Stimulated activated CD4-positive, alpha-beta T cell treated with anti-CD3 and anti-CD28 coated beads, TNF-alpha, amount 100 ng/mL, for 1 hour (primary cell): ENCODE measurements at places on chromosomes 5 and 9.
A peak's percentile ranks its signal among the peaks of the same experiment; 100 is the strongest.

DNA sequence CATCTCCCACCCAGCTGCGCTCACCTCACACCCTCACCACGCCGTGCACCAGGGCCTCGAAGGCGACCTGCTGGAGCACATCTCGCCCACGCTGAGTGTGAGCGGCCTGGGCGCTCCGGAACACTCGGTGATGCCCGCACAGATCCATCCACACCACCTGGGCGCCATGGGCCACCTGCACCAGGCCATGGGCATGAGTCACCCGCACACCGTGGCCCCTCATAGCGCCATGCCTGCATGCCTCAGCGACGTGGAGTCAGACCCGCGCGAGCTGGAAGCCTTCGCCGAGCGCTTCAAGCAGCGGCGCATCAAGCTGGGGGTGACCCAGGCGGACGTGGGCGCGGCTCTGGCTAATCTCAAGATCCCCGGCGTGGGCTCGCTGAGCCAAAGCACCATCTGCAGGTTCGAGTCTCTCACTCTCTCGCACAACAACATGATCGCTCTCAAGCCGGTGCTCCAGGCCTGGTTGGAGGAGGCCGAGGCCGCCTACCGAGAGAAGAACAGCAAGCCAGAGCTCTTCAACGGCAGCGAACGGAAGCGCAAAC, 1.1 kb downstream of the POU4F3 start:
- no peak for DNase-seq

DNA sequence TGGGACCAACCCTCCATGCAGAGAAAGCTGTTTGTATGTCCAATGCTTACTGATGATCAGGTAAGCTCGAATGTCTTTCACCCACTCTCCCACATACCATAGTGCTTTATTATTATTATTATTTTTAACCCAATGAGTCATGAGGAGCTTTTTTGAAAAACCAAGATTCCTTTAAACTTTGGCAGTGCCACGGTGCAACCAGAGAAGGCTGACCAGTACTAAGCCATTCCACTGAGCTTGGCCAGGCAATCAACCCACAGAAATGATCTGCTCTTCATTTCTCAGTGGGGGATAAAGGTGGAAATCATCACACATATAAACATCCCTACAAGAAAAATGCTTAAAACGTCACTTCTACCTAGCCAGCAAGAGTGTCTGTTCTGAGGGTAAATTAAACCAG, 35.5 kb downstream of the JAKMIP2 start:
- DNase-seq: no peak

DNA sequence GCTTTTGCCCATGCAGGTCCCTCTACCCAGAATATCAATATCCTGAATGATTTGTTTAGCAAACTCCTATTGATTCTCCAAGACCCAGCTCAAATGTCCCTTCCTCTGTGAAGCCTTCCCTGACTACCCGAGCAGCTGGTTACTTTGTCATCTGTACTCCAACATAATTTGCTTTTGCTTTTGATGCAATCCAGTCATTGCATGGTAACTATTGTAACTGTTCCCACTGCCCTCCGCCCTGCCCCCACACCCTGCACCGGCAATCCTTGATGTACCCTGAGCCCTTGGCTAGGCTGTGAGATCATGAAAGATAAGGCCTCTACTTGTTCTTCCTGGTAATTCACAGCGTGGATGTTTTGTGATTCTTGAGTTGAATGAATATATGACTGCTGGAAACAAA, 119.9 kb upstream of the BOD1 start:
- DNase-seq: no peak

- no peak for DNase-seq
Measured at GRCh38 chr5:143350751-143351602, 52.5 kb downstream of the NR3C1 start.

GRCh38 chr9:130325921-130326320, 60.4 kb downstream of the HMCN2 start:
- no peak for DNase-seq

- no peak for DNase-seq
Measured at GRCh38 chr5:81393430-81393782, 528 bp downstream of the ACOT12 start.

DNA sequence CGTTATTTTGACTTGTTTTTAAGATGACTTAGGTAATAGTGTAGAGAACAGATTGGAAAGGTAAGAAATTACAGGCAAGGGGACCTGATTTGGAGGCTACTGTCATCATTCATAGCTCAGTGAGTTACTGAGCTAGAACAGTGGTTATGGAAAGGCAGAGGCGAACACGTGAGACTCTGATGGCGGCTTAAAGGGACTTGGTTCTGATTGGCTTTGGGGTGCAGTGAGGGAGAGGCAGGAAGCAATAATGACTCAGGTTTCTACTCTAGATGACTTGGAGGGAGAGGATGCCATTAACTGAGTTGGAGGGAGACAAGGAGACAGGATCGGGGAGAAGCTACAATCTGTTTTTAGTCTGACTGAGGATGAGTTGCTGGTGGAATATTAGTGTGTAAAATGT, 3.0 kb downstream of the F2RL2 start:
- no peak for DNase-seq

GRCh38 chr5:178057839-178058238, 55.5 kb upstream of the N4BP3 start:
- DNase-seq: no peak

DNA sequence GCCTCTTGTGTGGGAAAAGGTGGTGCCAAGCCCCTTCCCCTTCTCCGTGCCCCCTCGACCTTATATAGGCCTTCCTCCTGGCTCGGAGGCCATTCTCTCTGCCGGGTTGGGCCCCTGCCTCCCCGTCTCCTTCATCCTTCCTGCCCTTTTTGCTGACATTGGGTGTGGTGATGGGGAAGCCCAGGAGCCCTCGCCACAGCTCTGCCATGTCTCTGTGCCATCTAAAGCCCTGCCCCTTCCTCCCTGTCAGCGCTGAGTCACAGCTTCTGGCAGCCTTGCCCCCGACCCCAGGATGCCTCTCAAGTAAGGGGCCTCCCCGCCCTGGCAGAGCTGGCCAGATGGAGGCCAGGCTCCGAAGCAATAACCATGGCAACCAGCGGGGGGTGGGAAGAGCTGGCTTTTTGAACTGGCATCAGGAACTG, 30.4 kb downstream of the JADE2 start:
- DNase-seq: peak; percentile 53

DNA sequence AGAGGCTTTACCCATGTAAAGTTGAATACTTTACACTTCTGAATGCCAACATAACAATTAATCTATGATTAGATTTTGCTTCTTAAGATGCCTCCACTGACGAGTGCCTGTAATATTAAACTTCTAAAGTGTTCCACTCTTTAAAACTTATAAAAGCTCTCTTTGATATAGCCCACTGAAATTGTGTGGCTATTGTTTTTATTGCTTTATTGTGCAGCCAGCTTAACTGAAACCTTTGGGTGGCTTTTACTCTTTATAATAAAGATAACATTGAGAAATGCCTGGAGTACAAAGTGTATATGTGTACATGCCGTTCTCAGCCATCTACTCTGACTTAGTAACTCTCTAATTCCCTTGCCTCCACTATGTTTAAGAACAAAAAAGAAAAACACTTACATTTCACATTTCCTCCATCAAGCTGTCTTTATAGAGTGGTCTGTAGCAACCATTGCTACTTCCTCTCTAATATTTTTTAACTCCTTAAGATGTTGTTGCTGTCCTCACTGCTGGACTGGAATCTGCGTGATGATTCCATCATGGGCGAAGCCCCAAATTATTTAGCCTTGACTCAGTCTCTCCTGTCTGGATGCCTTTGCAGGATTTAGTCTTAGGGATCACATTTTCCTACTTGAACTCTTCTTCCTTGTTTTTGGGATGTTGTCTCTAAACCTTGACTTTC, 9.1 kb downstream of the PIK3R1 start:
- DNase-seq: no peak

- no peak for DNase-seq
Measured at GRCh38 chr9:116087246-116087645, 66.3 kb upstream of the PAPPA start.

GRCh38 chr5:72445969-72446368, 61.2 kb downstream of the ZNF366 start:
- no peak for DNase-seq

- DNase-seq: no peak
Measured at GRCh38 chr9:6634444-6634843, 11.1 kb downstream of the GLDC start.

- peak; percentile 37 for DNase-seq
Measured at GRCh38 chr9:92963831-92964606, 16.7 kb downstream of the FGD3 start.

DNA sequence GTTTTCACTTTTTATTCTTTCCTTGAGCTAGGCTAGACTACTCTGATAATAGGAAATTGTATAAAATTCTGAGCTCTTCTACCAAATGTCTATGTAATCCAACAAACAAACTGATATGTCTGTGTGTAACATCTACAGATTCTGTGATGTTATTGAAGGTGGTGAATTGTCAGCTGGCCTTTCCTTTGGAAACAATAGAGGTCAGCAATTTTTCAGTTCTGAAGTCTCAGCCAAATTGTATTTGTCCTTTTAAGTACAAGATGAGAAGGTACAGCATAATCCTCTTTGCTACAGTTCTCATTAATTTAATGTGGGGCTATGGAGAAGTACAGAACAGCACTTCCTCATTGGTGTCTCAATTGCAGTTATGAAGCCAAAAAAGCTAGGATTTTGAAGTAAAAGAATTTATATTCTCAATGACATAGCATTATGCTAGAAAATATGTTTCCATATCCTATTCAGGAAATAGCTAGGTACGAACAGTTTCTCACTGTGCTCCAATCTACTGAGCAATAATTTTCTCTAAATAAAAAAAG, 198.0 kb downstream of the HINT1 start:
- no peak for DNase-seq

DNA sequence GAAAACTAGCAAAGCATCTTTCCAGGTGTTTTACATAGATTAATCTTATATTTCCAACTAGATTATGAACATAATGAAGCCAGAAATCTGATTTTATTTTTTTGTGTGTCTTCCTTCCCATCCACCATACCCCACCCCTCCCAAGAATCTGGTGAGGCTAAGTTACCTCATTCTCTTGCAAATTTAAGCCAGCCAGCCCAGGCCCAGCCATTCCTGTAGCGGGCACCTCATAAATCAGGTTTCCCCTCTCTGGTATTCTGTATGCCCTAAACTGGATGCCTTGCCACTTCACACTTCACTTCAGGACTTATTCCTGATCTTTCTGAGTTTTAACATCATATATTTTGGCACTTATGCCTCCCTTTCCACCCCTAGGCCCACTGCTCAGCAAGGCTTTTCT, 21.8 kb downstream of the C9 start:
- no peak for DNase-seq

GRCh38 chr5:128551476-128551875, 13.4 kb upstream of the FBN2 start:
- DNase-seq: no peak

GRCh38 chr9:14893280-14893679, 16.9 kb downstream of the FREM1 start:
- DNase-seq: no peak

DNA sequence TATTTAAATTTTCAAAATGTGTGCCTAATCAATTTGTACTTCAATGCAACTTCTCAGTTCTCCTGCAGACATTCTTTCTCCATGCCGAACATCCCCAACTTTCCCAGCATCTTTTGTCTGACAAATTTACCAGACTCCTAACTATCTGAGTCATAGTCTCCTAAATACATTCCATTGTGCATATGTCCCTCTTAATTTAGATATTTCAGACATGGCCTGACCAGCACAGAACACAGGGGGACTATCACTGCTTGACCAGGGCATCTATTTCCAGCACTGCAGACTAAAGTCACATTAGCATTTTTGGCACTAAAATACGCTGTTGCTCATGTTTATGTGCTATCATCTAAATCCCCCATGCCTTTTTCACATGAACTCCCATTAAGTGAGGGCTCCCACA, 71.9 kb downstream of the ITGA1 start:
- no peak for DNase-seq

DNA sequence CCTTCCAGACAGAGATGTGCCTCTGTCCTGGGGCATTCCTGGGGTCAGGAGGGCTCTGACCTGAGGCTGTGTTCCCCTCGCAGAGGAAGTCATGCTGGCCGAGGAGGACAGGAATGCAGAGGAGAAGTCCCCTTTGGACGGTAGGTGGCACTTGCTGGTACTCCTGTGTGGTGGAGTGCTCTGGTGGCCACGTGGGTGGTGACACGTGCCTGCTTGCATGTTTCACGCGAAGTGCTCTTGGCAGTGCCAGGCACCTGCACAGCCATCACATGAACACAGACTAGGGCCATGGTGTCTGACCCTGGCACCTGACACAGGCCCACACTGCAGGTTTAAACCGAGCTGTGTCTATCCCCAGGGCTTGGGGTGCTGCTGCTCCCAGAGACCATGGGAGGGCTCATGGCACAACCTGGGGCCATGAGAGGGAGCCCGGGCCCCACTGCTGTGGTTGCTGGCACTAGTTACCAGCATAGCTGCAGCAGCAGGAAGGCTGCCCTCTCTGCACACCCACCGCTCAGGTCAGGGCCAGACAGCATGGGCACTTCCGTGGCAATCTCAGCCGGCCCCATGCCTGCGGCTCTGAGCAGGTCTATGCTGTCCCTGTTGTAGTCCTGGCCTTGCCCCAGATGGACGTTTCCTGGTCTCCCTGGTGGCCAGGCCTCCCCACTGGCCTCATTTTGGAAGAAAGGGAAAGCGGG, 79.3 kb downstream of the CACNA1B start:
- DNase-seq: no peak

DNA sequence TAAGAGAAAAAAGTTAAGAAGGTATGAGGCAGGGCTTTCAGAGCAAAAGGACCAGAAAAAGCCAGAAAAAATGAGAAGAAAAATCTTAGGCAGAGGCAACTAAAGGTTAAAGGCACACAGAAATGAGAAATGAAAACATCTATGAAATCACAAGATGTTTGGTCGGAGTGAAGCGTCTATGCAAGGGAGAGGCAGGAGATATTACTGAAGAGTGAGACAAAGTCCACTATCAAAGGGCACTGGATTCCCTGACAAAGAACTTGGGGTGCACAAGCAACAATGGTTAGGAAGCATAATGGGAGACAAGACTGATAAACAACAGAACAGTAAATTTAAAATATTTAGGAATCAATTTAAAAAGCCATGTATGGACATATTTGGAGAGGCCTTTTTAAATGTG, 16.9 kb downstream of the PANK3 start:
- no peak for DNase-seq

DNA sequence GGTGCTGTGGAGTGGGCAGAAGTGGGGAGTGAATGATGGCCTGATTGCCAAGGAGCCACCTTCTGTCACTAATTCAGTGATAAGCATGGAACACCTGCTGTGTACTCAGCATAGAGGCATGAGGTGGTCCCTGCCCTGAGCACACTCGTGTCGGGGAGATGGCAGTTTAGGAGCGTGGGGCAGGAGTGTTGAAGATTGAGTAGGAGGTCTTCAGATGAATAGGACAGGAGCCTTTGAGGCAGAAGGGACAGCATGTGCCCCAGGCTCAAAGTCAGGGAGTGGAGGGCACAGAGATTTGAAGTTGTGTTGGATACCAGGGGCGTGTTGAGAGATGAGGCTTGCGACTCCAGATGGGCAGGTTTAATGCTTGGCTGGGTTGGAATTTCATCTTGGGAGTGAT, 55.0 kb downstream of the ZNF618 start:
- DNase-seq: no peak
